ENCODE measurements at places on chromosomes 1 and 21. TPM values are rescaled to one million over a fixed set of nuclear protein-coding genes. Genes with fewer than 3 reads are reported as not detected.

DNA sequence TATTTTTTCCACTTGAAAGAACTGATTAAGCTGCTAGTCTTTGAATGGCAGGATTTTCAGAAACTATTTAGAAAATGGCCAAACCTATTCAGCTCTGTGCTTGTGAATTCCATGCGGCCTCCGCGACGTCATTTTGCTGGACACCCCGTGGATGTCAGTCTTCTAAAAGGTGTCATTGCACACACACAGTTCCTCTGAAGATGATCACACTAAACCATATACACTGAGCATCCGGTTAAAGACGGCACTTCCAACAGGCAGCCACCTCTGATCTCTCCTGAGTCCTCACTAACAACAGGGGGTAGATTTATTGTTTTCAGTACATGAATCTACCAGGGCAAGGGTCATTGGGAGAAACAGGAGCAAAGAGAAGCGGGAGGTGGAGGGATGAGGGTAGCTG, 9.1 kb downstream of the CFAP74 start:
- DNase-seq: no peak

Gene LEPROT
- total RNA-seq: 11.8 TPM

- DNase-seq: no peak
These were observed 23.3 kb downstream of the RPRD2 start for GRCh38 chr1:150387200-150387599.

DNA sequence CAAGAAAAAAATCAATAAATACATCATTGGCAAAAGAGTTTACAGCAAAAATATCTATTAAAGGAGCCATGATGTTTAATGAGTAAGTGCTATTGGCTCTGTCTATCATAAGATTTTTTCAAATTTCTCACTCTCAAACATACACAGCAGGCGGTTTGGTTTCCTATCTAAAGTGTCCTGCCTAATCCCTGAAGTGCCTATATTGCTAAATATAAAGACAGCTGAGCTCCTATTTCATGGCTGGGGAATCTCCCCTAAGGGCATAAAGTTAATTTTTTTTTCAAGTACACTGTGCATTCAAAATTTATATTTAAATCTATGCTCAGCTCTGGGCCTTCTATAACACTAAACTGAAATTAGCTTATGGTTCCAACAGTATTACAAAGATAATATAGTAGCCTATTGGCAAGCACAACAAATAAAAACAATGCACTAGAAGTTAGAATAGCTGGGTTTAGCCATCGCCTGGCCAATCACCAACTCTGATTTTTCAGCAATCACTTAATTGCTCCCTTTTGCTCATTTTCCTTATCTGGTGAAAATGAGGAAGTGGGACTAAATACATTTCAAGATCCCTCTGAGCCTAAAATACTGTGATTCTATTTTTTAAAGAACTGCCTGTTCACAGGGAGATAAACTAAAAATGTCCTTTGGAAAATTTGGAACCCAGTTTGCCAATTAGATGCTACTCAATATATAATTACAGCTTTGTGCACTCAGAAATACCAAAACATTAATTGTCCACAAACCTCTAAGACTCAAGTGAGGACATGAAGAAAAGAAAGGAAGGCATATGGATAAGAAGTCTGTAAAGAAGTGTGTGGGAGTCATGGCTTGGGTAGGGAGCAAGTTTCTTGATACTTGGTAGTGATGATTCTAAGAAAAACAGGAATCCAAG, 62.5 kb downstream of the WDR64 start:
- peak; percentile 69 for DNase-seq

DNA sequence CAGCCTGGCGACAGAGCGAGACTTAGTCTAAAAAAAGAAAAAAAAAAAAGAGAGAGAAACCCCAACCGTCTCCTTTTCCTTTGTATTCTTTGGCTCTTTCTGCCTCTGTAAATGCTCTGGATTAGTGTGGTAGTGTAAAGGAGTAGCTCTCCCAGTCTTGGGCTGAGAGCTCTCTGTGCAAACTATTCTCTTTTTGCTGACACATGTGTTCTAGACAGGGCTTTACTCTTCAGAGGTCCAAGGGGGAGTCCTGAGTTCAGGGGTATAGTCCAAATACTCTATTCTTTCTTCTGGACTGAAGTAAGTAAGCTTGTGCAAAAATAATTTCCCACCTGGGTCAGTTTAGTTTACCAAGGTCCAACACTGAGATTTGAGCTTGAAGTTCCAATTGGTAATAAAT, 183.8 kb upstream of the KCNK2 start:
- no peak for DNase-seq

Gene CCDC185
- total RNA-seq: not detected

Gene EPHA2
- total RNA-seq: not detected

Measured in Karpas-422 (cell line).